ENCODE measurements at places on chromosomes 13 and 19.

- peaks cover 84% of the 10 kb centered on the region for H3K36me3 ChIP-seq
- no peak for DNase-seq
- H3K4me3 ChIP-seq: peak overlapping the region; percentile 93
- H3K27me3 ChIP-seq: no peaks in the 10 kb centered on the region
- peak overlapping the region; percentile 96 for H3K27ac ChIP-seq
These were observed 949 bp upstream of the ZNF260 start for GRCh38 chr19:36528921-36529518.

DNA sequence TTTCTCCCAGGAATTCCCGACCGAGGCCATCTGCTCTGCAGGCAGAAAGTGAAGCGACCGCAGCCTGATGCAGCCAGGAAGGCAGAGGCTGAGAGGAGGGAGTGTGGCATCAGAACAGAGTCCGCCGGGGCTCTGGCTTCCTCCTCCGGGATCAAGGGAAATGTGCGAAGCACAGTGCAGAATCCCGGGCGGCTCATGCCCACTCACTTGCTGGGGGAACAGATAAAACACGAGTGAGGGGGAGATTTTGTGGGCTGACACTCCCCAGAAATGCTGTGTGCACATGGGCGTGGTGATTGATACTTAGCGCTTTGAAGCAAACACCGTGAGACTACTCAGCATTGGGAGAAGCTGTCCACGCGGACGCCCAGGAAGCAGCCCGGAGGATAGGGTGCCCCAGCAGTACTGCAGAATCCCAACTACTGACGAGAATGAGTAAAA lies 75.3 kb upstream of the POMP start:
- H3K27me3 ChIP-seq: no peaks in the 10 kb centered on the region
- H3K4me3 ChIP-seq: no peak overlapping the region
- H3K4me1 ChIP-seq: peaks cover 20% of the 10 kb centered on the region
- no peak for DNase-seq
- H3K27ac ChIP-seq: no peak overlapping the region

GRCh38 chr13:36819739-36820090 lies 693 bp downstream of the RFXAP start:
- H3K4me1 ChIP-seq: peaks cover 59% of the 10 kb centered on the region
- H3K4me3 ChIP-seq: peak overlapping the region; percentile 92
- peaks cover 6% of the 10 kb centered on the region for H3K27me3 ChIP-seq
- H3K36me3 ChIP-seq: peaks cover 45% of the 10 kb centered on the region
- no peak for DNase-seq

DNA sequence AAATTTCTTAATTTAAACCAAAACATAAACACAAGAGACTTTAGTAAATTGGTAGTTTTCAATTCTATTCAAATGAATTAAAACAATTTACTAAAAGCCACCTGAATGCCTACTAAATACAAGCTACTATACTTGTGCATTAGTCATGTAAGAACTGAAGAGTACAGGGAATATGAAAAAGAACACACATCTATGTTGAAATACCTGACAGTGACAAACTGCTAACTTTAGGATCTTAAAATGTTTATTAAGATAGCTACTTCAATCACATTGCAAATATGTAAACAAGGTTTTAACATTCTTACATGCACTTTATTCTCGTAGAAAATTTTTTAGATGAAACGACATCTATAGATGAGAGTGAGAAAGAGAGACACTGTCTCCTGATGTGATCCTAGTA lies 4.1 kb downstream of the SPRYD7 start:
- no peak overlapping the region for H3K27ac ChIP-seq
- no peak for DNase-seq
- peaks cover 24% of the 10 kb centered on the region for H3K4me1 ChIP-seq
- no peak overlapping the region for H3K4me3 ChIP-seq
